ENCODE measurements at places on chromosomes 5 and 9.

- H3K4me3 ChIP-seq, result no peak overlapping the region
- H3K27me3 ChIP-seq, result no peaks in the 10 kb centered on the region
- DNase-seq, result no peak
- H3K4me1 ChIP-seq, result no peaks in the 10 kb centered on the region
- H3K27ac ChIP-seq, result no peak overlapping the region
Observed at GRCh38 chr9:114202849-114203248, 47.5 kb downstream of the COL27A1 start.

- H3K36me3 ChIP-seq, result no peaks in the 10 kb centered on the region
- H3K4me1 ChIP-seq, result no peaks in the 10 kb centered on the region
- H3K27ac ChIP-seq, result no peak overlapping the region
- no peaks in the 10 kb centered on the region for H3K27me3 ChIP-seq
Observed at GRCh38 chr5:170080786-170081445, 24.8 kb upstream of the FOXI1 start.

GRCh38 chr5:150408231-150408943 is 4.3 kb downstream of the CD74 start:
- H3K4me1 ChIP-seq, result peaks cover 4% of the 10 kb centered on the region
- no peaks in the 10 kb centered on the region for H3K27me3 ChIP-seq
- no peak overlapping the region for H3K4me3 ChIP-seq
- no peaks in the 10 kb centered on the region for H3K36me3 ChIP-seq
- no peak overlapping the region for H3K27ac ChIP-seq

- no peak for DNase-seq
- no peaks in the 10 kb centered on the region for H3K4me1 ChIP-seq
- H3K27ac ChIP-seq, result no peak overlapping the region
- H3K27me3 ChIP-seq, result no peaks in the 10 kb centered on the region
- no peaks in the 10 kb centered on the region for H3K36me3 ChIP-seq
Observed at GRCh38 chr5:18051953-18052352, 417.7 kb downstream of the TAF11L14 start.

GRCh38 chr9:99576002-99576401 is 245.7 kb upstream of the NR4A3 start:
- no peak overlapping the region for H3K4me3 ChIP-seq
- no peaks in the 10 kb centered on the region for H3K36me3 ChIP-seq
- DNase-seq, result no peak
- H3K4me1 ChIP-seq, result no peaks in the 10 kb centered on the region
- no peaks in the 10 kb centered on the region for H3K27me3 ChIP-seq
- H3K27ac ChIP-seq, result no peak overlapping the region

- H3K4me1 ChIP-seq, result peaks cover 2% of the 10 kb centered on the region
- no peak overlapping the region for H3K4me3 ChIP-seq
- no peak for DNase-seq
- H3K27me3 ChIP-seq, result no peaks in the 10 kb centered on the region
- no peak overlapping the region for H3K27ac ChIP-seq
Observed at GRCh38 chr9:112629671-112630485, 88.0 kb downstream of the INIP start.

DNA sequence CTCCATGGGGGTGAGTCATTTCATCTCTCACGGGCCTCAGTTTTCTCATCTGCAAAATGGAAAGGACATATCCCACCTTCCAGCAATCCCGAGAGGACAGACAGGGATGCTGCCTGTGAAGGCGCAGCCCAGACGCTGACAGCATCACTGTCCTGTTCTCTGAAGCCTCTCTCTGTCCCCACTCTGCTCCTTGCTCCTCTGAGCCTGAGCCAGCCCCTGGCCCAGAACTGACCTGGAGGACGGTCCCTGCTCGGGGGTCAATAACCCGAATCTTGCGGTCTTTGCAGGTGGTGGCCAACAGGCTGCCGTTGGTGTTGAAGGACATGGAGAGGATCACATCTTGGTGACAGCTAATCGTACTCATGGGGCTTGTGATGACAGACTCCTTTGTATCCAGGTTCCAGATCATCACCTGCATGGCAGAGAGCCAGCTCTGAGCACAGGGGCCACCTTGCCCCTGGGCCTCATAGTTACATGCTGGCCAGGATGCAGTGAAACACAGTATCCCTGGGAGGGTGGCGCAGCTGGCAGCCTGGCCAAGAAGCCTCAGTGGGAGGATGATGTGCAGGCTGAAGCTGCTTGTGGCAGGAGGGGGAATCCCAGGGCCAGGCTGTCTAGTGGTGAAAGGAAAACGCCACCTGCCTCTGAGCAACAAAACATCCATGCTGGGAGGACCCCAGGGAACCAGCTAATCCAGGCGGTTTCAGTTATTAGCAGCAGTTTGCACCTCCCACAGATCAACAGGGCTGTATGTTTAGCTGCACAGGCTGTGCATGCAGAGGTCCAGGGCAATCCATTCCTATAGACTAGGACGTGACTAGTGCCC is 14.0 kb upstream of the TRIM14 start:
- no peaks in the 10 kb centered on the region for H3K4me1 ChIP-seq
- H3K36me3 ChIP-seq, result no peaks in the 10 kb centered on the region

GRCh38 chr9:116267021-116267420 is 113.4 kb downstream of the PAPPA start:
- H3K4me1 ChIP-seq, result no peaks in the 10 kb centered on the region
- no peaks in the 10 kb centered on the region for H3K36me3 ChIP-seq
- H3K27me3 ChIP-seq, result no peaks in the 10 kb centered on the region
- no peak overlapping the region for H3K27ac ChIP-seq
- no peak overlapping the region for H3K4me3 ChIP-seq

DNA sequence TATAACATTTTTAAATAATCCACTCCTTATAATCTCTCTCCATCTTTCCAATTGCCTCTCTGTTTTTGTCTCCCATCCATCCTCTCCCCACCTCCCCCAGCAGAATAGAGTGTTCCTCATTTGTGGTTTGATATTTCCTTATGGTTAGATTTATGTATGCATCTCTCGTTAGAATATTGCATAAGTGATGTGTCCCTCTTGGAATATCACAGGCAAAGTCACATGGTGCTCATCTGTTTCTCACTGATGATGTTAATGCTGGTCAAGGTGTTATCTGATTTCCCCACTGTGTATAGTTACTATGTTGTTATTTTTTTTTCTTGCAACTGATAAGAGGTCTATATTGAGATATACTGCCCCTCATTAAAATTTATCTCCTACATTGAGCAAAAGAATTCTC is 3.1 kb upstream of the LRRC70 start:
- no peaks in the 10 kb centered on the region for H3K27me3 ChIP-seq
- DNase-seq, result no peak
- H3K27ac ChIP-seq, result no peak overlapping the region
- peaks cover 43% of the 10 kb centered on the region for H3K4me1 ChIP-seq
- no peak overlapping the region for H3K4me3 ChIP-seq

Data from endothelial cell of umbilical vein (primary cell).